T47D (cell line): ENCODE measurements at places on chromosomes 7 and 10.

DNA sequence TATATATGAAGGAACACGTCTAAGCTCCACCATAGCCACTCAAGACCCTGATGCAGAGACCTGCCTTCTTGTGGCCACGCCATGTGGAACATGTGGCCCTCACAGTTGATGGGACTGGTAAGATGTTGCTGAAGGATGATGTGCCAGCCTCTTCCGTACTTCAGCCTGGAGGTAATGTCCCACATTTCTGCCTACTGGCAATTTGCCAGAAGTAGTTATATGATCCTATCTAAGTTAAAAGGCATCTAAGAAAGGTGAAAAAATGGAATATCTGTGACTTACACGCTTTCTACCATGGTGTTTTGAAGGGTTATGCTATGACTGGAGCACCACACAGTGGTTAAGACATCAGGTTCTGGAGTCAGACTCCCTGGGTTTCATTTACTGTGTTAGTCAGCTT lies 948.7 kb upstream of the GHITM start:
- no peak for DNase-seq

DNA sequence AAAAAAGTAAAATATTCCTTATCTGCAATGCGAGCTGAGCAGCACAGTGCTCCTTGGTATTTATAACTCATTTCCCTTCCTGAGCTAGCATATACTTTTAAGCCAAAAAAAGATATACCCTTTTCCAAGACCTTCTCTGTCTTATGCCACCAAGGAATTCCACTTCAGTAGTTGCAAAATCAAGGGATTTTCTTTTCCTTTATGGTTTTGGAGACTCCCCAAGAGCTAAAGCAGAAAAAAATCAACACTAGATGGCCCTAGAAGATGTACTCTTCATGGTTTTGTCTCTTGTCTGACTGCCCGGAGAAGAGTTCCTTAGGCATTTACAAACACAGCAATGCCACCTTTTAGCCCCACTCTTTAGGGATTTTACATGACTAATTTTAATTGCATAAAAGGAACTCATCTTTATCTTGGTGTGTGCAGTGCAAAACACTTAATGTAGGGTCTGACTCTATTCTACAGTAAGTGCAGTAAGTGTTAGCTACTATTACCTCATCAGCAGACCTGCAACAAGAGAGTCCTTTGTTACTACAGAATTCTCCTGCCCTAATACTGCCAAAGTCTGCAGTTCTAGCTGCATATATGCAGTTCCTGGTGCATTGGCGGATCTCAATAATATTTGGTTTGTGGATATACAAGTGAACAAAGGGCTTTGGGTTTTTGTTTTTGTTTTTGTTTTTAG lies 443.3 kb downstream of the GFRA1 start:
- DNase-seq: peak; percentile 8

- no peak for DNase-seq
Observed at GRCh38 chr10:69179089-69179742, 818 bp upstream of the SUPV3L1 start.

DNA sequence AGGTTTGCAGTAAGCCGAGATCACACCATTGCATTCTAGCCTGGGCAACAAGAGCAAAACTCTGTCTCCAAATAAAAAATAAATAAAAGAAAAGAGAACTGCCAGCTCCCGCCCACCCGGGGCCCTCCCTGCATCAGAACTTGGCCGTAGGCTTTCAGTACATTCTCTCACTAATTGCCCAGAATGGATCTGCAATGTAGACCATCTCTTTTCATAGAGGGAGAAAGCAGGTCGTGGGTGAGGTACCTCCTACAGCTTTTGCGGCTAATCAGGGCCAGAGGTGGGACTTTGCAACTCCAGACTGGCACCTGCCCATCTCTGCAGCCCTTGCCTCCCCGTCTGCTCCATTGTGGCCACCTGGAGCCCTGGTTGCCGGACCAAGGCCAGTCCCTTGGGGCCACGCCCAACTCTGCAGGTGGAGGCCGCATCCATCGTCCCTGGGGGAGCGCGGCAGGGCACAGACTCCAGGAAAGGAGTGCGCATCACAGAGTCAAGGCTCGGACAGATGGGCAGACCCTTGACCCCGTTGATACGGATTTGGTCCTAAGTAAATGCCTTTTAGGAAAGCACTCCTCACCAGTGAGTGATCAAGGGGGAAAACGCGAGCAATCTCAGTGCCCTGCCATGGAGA lies 179.1 kb upstream of the SH2B2 start:
- no peak for DNase-seq

- no peak for DNase-seq
Observed at GRCh38 chr10:29163746-29164145, 125.1 kb upstream of the LYZL1 start.

DNA sequence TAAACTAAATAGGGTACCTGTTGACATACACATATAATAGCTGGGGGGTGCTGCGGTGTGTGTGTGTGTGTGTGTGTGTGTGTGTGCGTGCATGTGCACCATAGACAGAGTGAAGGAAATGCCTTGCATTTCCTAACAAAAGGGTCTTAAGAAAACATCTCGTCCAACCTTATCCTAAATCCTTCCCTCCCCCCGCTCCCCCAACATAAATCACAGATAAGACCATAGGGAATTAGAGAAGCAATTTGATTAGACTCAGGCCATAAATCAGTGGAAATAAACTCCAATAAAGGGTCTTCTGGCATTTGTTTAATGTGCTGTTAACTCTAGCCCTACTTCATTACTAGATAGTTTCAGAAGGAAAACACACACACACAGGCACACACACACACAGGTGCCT lies 148.5 kb downstream of the PPP1R17 start:
- DNase-seq: no peak

GRCh38 chr10:70916241-70916640 lies 27.9 kb upstream of the PCBD1 start:
- DNase-seq: no peak

- DNase-seq: no peak
Observed at GRCh38 chr10:3761021-3761686, 23.9 kb downstream of the KLF6 start.

- no peak for DNase-seq
Observed at GRCh38 chr10:2076528-2076927, 339.2 kb upstream of the ADARB2 start.

GRCh38 chr10:86110156-86110786 lies 256.3 kb downstream of the GRID1 start:
- DNase-seq: no peak

DNA sequence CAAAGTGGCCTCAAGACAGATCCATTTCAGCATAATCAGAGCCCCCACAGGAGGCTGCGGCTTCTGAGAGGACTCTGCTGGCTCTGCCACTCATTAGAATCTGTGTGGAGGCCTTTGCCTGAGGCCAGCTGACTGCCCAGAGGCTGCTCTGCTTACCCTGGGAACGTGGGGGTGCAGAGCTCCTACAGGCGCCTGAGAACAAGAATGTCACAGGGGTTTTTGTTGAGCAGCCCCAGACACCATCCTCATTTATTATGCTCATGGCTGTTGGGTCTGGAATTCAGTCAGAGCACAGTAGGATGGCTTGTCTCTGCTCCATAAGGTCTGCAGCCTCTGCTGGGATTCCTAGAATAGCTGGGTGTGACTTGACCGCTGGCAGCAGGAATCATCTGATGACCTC lies 101.8 kb upstream of the GDF10 start:
- DNase-seq: no peak

DNA sequence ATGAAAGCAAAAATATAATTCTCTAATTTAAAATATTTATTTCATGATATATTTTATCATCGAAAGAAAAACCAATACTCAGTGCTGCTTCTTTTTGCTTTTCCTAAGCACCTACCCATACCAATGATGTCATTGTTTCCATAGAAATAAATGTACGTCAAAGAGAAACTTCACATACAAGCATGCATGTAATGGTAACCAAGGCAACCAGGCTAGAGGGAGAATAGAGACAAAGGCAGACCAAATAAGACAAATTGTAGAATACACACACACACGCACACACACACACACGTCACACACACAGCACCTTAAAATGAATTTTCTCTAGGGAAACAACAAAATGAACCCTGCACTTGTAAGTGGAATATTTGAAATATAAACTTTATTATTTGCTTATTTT lies 75.5 kb downstream of the MACC1 start:
- no peak for DNase-seq

- no peak for DNase-seq
Observed at GRCh38 chr7:22183522-22184280, 173.3 kb downstream of the RAPGEF5 start.

DNA sequence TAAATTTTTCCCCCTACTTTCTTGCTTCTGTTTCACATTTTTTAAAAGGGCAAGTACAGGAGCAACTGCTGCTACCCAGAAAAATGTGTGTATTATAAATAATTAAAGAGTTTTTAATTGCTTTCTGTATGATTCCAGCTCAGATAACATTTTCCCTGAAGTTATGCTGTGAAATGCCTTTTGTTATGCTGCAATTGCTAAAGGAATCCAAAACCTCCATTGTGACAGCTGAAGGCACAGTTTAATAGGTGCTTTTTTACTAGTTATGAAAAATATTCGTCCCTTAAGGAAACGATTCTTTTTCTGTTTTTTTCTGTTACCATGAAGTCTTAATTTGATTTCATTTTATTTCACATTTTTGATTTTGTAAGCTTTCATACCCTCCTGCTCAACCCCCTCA lies 83.2 kb downstream of the ZNRF2 start:
- DNase-seq: no peak

GRCh38 chr7:47266131-47266706 lies 315.7 kb downstream of the TNS3 start:
- DNase-seq: peak; percentile 70

DNA sequence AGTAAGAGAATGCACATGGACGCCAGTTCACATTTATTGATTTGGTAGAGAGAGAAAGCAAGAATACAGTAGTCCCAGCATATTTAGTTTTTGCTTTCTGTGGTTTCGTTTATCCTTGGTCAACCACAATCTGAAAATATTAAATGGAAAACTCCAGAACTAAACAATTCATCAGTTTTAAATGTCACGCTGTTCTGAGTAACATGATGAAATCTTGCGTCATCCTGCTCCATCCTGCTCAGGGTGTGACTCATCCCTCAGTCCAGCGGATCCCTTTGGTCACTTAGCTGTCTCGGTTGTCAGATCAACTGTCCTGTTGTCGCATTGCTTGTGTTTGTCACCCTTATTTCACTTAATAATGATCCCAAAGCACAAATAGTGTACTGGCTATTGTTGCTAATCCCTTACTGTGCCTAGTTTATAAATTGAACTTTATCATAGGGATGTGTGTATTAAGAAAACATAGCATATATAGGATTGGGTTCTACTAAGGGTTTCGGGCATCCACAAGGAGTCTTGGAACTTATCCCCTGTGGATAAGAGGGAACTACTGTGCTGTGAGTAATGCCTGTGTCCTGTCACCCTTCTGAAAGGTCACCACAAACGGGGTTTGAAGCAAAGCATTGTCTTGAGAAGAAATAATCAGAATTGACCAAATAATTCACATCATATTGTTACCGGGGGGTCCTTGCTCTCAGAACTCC lies 73.6 kb downstream of the OTUD1 start:
- DNase-seq: peak; percentile 17

- DNase-seq: no peak
Observed at GRCh38 chr10:114010316-114010715, 33.4 kb upstream of the ADRB1 start.

DNA sequence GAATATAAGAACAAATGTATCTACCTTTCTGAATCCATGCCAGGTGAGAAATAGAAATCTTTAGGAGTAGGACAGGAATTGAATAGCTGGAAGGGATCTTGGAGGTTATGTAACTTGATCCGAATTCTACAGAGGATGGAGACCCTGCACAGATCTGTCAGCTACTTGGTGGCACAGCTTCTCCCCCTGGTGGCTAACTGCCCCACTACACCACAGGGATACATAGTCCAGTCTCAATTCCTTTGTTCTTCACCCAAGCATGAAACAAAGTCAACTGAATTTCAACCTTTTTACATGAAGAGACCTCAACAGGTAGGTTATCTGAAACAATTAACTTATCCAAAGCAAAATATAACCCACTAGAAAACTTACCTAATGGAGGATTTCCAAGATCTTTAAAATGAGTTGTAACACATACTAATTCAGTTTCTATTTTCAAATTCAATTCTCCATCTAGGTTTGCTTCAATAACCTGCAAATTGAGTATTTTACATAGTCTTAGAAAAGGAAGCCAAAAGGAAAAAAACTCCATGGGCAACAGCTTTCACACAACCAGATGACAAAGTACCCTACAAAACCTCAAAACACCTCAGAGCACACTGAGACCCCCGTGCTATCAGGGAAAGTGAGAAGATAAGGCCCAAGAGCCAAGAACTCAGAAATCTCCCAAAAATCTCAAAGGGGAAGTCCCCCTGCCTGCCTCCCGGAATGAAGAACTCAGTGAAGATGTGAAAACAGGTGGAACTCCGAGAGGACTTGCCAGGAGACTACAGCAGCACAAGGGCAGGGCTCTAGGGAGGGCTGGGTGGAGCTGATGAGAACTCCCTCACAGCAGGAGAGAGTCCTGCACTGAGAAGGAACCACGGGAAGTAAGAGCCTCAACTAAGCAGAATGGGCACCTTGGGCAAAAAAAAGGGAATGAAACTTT lies 10.3 kb downstream of the HUS1 start:
- peak; percentile 76 for DNase-seq

- DNase-seq: no peak
Observed at GRCh38 chr10:77782328-77783061, 144.1 kb downstream of the DLG5 start.

- no peak for DNase-seq
Observed at GRCh38 chr7:116828281-116828680, 34.1 kb upstream of the CAPZA2 start.

- no peak for DNase-seq
Observed at GRCh38 chr7:19692111-19692828, 16.6 kb downstream of the POLR1F start.

- DNase-seq: no peak
Observed at GRCh38 chr10:89651916-89652573, 7.0 kb upstream of the PANK1 start.

DNA sequence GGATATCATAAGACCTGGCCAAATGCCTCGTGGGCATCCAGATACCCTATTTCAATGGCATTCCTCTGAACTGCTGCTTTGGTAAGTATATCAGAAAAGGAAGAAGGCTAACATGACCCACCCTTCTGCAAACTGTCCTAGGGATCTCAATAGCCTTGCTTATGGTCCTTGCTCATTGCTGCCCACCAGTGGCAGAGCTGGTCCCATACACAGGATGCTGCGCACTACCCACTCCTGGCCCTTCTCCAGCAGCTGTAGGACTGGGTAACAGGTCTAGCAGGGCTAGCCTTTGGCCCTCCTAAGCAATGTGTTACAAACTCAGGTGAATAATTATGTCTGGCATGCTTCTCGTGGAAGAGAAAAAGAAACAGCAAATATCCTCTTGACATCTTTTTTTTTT lies 72.5 kb downstream of the C10orf90 start:
- peak; percentile 52 for DNase-seq

GRCh38 chr10:33365871-33366411 lies 31.5 kb upstream of the NRP1 start:
- no peak for DNase-seq

GRCh38 chr10:69579464-69580060 lies 6.3 kb upstream of the NEUROG3 start:
- DNase-seq: no peak

- no peak for DNase-seq
Observed at GRCh38 chr7:29749701-29750321, 56.5 kb upstream of the WIPF3 start.
